Stimulated activated CD4-positive, alpha-beta T cell treated with anti-CD3 and anti-CD28 coated beads, Interleukin-1b, Interleukin-23, amount 100 ng/mL, for 24 hours (primary cell): ENCODE measurements at places on chromosomes 3 and 15.

DNA sequence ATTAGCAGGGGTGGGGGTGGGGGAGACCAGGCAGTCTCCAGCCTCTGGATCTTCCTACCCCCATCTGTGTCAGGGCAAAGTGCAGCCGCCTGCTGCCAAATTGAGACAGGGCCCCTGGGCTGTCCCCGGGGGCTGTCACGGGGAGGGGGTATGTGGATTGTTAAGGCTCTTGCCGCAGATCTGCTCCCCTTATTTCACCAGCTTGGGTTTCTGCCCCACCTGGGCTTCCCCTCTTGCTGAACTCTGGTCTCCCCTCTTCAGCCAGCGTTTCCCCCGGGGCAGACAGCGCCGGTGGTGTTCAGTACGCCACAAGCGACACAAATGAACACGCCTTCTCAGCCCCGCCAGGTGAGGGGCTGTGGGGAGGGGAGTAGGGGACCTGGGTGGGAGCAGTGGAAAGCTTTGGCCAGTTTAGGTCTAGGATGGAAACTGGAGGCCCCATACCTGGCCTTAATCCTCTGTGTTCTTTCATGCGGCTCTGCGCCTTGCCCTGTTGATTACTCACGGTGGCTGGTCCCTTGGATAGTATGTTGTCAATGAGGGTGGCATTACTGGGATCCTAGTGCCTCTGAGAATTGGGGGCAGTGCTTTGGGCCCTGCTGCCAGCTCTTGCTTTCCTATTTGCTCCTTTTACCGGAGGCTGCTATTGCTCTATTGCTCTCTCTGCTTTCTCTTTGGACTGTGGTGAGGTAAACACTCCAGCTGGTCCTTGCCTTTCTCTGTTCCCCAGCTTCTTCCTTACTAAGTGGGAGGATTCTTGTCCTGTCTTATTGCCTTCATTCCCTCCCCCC is 1.7 kb downstream of the EIF4G1 start:
- no peak for DNase-seq

GRCh38 chr3:184738982-184739381 is 27.1 kb upstream of the MAGEF1 start:
- no peak for DNase-seq

DNA sequence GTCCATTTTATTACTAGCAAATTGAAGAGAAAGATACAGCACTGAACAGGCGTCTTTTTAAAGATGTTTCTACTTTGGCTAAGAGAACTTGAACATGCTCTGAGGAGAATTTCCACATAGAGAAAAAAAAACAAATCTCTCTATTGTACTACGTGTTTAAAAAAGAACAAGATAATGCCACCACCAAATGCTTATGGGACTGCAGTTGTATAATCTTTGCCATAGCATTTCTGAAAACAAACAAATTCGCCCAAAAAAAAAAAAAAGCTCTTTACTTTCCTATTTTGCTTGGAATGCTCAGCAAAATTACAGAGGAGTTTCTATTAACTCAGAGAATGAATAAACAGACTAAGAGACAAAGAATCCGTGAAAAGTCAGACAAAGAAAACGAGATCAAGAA is 114.2 kb downstream of the CNTN3 start:
- DNase-seq = no peak

DNA sequence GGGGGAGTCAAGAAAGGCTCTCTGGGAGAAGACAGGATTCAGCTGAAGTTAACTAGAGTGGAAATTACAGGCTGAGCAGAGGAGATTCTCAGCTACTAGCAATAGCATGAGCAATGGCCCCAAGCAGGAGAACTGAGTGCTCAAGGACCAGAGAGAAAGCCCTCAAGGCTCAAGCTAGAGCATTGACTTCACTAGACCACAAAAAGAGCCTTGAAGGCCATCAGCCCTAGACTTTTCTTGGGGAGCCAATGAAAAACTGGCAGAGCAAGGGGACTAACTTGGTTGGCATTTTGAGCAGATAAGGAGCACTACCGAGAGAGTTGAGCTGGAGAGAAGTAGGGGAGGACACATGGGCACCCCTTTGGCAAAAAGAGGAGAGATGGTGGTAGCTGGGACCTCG is 277.6 kb downstream of the FEZF2 start:
- DNase-seq = no peak

DNA sequence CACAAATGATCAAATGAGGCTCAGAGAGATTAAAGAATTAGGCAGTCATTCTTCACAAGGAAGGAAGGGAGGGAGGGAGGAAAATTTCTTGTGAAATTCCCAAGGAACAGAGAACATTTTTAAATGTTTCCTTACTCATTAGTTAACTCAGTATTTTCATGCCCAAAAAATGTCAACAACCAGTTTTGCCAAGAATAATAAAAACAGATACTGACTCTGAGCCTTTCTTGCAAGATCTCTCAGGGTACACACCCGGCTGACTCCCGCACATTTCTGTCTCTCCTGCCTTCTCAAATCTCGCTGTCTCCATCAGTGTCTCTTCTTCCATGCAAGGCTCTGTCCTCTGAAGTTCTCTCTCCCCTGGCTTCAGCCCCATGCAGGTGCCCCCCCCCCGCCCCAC is 265.9 kb downstream of the TJP1 start:
- no peak for DNase-seq
